ENCODE measurements at places on chromosomes 4 and X. TPM values are rescaled to one million over a fixed set of nuclear protein-coding genes. Genes with fewer than 3 reads are reported as not detected.

GRCh38 chr4:173943547-173943946 is 339.9 kb downstream of the FBXO8 start:
- DNase-seq, result no peak

DNA sequence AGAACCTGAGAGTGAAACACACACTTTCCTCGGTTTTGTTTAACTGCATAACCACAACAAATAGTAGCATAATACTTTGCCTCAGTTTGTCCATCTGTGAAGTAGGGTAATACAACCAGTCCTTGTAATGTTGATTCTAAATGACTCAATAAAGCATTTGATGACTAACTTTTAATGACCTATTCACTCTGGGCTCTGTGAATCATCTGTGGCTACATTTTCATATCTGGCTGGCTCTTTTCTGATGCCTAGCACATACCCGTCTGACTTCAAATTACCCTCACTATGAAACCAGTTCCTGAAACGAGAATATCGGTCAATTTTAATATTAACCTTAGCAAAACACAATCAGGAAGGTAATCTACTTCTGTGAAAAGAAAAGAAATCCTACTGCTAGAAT is 151.0 kb downstream of the SH2D1A start:
- no peak for DNase-seq

GRCh38 chr4:39305912-39306677 is 60.1 kb downstream of the RFC1 start:
- no peak for DNase-seq

- DNase-seq, result no peak
These were observed 449 bp downstream of the FBXL5 start for GRCh38 chr4:15654593-15655222.

DNA sequence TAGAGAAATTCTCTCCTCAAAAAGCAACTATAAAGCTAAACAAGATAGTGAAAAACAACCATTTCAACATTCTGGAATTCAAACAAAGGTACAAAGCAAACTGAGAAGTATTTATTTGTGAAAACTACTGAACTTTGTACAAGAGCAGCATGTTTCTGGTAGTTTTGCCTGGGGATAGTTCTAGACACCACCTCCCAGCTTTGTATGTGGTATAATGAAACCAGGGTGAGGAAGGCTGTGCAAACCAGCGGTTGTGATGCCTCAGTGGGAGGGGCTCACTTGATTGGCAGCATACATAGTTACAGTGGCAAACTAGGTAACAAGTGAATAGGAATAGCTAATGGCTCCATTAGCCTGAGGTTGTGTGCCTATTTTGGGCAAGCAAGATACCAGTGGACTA is 18.6 kb upstream of the FRMD7 start:
- no peak for DNase-seq

GRCh38 chr4:162804351-162804924 is 362.3 kb downstream of the NAF1 start:
- DNase-seq, result no peak

DNA sequence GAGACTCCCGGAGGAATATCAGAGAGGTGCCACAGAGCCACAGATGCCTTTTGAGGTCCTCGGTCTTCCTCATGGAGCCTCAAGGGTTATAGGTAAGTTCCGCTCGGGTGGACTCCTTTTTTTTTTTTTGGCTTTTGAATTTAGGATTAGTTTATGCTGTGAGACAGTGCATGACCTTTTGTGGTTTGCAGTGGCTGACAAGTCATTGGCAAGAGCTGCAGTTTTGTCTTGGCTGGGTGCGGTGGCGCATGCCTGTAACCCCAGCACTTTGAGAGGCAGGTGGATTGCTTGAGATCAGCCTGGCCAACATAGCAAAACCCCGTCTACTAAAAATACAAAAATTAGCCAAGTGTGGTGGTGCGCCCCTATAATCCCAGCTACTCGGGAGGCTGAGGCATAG is 4.5 kb upstream of the GRSF1 start:
- peak; percentile 43 for DNase-seq

- DNase-seq, result no peak
These were observed 222.1 kb downstream of the FRMPD4 start for GRCh38 chrX:12360383-12360782.

GRCh38 chr4:55343887-55344286 is 2.2 kb upstream of the SRD5A3 start:
- DNase-seq, result no peak

DNA sequence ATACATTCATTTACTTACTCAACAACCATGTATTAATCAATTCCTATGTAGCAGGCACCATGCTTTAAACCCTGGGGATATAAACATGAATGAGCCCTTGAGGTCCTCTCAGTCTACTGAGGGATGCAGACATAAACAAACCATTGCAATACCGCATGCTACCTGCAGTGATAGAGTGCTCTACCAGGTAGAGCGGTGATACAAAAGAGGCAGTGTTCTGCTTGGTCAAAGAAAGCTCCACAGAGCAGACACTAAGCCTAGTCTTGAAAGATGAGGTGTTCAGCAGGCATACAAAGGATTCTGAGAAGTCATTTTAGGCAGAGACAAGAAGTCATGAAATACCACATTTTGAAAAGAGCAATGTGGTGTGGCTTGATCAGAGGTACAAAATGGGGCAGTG is 26.9 kb upstream of the AMOT start:
- no peak for DNase-seq

GRCh38 chr4:100359441-100359840 is 158.4 kb downstream of the EMCN start:
- DNase-seq, result no peak

GRCh38 chr4:3022651-3023050 is 51.7 kb downstream of the HTT-AS start:
- DNase-seq, result no peak

GRCh38 chrX:276581-277201 is 4.5 kb upstream of the PLCXD1 start:
- no peak for DNase-seq

DNA sequence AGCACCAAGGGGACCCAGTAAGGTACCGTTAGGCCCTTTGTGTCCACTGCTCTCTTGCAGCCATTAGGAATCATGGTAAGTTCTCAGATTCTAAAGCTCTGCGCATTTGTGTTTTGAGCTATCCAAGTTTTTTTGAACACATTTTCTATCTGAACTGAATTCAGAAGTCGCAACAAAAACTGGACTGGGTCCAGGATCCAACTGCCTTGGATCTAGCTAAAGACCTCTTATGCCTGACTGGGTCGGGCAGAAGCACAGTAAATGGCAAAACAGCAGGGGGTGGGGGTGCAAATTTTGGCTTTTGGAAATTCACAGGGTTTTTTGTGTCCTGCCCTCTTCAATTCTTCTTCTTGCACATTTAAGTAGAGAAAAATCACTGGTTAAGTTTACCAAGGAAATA is 30.0 kb downstream of the RCHY1 start:
- DNase-seq, result no peak

DNA sequence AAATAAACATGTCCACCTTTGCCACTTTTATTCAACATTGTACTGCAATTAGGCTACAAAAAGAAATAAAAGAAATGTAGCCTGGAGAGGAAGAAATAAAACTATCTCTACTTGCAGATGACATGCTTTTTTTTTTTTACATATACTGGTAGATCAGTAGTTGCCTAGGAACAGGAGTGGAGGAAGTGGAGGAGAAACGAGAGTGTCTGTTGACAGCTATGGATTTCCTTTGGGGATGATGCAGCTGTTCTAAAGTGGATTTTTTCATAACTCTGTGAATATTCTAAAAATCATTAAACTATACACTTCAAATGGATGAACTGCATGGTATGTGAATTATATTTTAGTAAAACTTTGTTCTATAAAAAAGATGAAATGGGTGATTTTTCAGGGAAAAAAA is 116.4 kb downstream of the ANAPC4 start:
- DNase-seq, result no peak

DNA sequence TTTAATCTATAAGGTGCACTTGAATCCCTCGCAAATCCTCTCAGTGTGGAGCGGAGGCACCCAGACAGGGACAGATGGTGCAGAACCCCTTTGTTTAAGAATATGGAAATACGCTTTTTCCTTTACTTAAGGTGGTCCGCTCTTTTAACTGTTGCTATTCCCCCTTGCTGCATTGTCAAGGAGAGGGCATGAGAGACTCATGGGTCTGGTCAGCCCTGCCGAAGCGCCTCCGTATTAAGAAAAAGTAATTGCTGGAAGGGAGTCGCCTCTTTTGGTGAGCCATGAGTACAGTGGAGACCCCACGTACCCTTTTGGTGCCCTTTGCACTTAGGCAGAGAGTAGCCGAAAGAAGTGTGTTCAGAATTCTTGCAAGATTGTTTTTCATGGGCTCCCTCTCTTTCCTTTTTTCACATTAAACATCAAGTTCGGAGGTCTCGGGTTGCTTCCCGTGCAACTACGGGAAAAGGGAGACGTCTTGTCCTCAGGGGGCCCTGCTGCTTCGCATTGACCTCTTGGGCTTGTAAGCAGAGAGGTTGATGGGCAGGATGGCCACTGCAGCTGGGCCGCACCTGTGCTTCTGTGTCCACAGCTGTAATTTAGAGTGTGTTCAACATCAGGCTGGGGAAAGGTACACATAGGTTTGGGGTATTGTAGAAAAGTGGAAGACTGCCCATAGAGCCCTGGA is 109.6 kb downstream of the SPRY1 start:
- no peak for DNase-seq

GRCh38 chr4:159395693-159396092 is 292.8 kb downstream of the RAPGEF2 start:
- DNase-seq, result no peak

GRCh38 chr4:97942137-97942536 is 201.1 kb downstream of the STPG2 start:
- no peak for DNase-seq

GRCh38 chr4:74366367-74366911 is 1.5 kb downstream of the EREG start:
- no peak for DNase-seq

- DNase-seq, result no peak
These were observed 2.3 kb upstream of the CHIC2 start for GRCh38 chr4:54066718-54067129.

Gene RPS6KA6
- 0.86 TPM for polyA plus RNA-seq

Gene RS1
- polyA plus RNA-seq, result 0.09 TPM

Gene SSX1
- polyA plus RNA-seq, result not detected

Gene GC
- not detected for polyA plus RNA-seq

Gene SLC2A9
- polyA plus RNA-seq, result 1.3 TPM

Gene SULT1B1
- not detected for polyA plus RNA-seq

Gene TMEM31
- not detected for polyA plus RNA-seq

Gene PARM1
- 8.5 TPM for polyA plus RNA-seq

Gene KDR
- not detected for polyA plus RNA-seq

Gene GASK1B
- 0.20 TPM for polyA plus RNA-seq

Gene TMEM271
- not detected for polyA plus RNA-seq

Gene SEPTIN11
- 15.5 TPM for polyA plus RNA-seq

Gene HSFX3
- polyA plus RNA-seq, result not detected

Gene FATE1
- not detected for polyA plus RNA-seq

Gene BRS3
- polyA plus RNA-seq, result not detected

Gene GNRHR
- not detected for polyA plus RNA-seq

Gene SPANXD
- polyA plus RNA-seq, result not detected
